T-helper 17 cell (primary cell): ENCODE measurements at places on chromosomes 7 and 10.

- H3K27me3 ChIP-seq: no peaks in the 10 kb centered on the region
- H3K4me3 ChIP-seq: no peak overlapping the region
- no peak overlapping the region for H3K27ac ChIP-seq
Measured at GRCh38 chr10:131014271-131014670, 297.2 kb downstream of the TCERG1L start.

GRCh38 chr7:115662120-115662519 lies 368.4 kb downstream of the TFEC start:
- DNase-seq: no peak
- no peaks in the 10 kb centered on the region for H3K4me1 ChIP-seq
- H3K27me3 ChIP-seq: peaks cover 5% of the 10 kb centered on the region
- no peaks in the 10 kb centered on the region for H3K36me3 ChIP-seq
- no peak overlapping the region for H3K4me3 ChIP-seq

DNA sequence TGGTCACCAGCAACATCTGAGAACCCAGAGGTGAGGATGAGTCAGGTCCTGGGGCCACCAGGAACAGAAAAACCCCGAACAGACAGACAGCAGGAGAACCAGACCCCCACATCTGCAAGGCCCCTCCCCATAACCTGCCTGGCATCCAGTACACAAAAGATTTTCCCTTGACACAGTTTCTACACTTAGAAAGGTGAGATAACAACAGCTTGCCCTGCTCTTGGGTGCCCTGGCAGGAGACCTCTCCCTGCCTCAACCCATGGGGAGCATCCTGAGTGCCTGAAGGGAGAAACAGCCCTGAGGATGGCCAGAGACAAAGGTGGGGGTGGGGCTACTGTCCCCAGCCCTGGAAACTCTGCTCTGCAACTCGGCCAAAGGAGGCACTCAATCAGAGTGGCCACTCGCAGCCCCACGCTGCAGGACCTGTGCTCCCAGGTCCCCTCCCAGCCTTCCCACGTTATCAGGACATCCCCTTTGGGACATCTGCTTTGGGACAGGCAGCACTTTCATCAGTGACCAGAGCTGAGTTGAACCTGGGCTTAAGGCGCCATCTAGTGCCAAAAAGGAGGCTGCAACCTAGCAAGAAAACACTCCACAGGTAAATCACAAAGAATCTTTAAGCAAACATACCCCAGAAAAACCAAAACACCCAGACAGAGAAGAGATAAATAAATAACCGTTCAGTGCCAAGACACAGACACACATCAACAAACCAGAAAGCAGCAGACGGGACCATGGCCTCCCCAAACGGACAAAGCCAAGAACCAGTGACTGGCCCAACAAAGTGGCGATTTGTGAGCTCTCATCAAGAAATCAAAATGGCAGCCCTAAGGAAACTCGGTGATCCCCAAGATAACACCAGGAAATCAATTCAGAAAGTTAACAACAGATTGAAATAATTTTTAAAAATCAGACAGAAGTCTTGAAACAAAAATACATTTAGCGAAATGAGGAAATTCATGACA lies 233.7 kb downstream of the PTPRN2 start:
- H3K36me3 ChIP-seq: peaks cover 5% of the 10 kb centered on the region
- no peak overlapping the region for H3K4me3 ChIP-seq
- H3K4me1 ChIP-seq: no peaks in the 10 kb centered on the region

DNA sequence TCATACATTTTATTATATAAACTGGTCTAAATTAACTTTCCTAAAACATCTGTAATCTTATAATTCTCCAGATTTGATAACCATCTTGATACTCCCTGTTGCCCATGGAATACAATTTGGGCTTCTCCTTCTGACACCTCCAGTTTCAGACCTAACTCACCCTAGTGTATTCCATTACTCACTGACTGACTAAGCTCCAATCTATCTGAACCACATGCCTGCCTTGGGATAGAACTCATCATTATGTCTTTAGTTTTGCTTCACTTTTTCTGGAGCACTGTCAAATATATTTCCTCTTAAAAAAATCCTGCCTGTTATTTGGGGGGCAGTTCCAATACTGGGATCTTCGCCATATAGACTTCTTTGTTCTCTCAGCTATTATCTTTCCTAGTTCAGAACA lies 4.9 kb upstream of the FOXP2 start:
- no peak for DNase-seq
- no peaks in the 10 kb centered on the region for H3K36me3 ChIP-seq
- no peak overlapping the region for H3K4me3 ChIP-seq

DNA sequence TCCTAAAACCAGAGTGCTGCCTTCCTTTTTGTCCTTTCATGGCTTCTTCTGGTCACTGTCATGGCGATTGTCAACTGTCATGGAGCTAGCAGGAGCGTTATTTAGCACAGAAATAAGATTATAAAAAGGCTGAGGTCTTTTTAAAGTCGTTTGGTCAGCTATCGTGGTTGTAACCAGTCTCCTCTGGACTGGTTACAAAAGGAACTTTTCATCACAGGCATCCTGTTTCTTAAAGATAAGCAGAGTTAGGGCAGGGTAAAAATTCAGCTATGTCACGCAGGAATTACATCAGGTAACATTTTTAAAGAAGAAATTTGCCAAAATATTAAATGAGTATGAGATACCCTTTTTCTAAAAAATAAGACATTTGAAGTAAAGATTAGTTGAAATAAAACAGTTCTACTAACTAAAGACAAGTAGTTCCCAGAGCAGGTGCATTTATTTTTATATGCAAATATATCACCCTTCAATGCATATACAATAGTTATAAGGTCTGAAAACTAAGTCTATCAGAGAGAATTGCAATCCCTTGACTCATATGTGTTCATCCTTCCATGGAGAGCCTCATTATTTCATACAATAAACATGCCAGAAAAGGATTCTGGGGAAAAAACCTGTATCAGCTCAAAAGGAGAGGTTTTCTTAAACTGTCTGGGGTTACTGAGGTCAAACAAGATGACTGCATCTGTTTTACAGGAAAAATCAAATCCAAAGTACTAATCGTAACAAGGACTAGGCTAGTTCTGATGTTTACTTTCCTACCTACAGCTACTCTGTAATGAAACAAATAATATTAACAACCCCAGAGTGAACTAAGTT lies 20.9 kb downstream of the FAM24A start:
- no peaks in the 10 kb centered on the region for H3K27me3 ChIP-seq
- H3K4me3 ChIP-seq: no peak overlapping the region
- no peaks in the 10 kb centered on the region for H3K36me3 ChIP-seq
- no peak overlapping the region for H3K27ac ChIP-seq
- no peaks in the 10 kb centered on the region for H3K4me1 ChIP-seq

DNA sequence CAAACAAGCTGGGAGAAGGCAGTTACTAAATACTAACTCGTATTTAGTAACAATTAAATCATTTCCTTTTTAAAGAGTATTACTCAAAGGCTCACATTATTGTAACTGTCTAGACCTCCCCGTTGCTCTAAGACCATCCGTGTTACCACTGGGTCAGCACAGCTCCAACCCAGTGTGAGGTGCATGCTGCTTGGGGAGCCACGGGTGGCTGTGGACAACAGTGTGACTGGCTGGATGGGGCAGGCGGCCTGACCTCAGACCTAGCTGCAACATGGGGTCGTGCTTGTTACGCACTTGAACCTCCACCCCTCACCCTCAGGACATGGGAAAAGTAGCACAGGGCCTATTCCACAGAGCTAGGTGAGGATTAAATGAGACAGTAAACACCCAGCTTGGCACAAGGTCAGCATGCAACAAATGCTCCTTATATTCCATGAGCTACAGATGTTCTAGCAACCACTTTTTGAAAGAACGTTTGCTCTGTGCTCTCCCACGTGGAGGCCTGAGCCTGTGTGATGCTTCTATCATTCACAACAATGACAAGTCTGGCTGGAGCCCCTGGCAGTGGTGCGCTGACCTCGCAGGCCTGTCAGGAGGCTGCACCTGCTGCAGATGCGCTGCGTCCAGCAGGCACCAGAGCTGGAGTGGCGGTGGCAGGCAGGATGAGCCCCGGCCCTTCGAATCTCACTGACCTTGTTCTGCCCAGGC lies 135.7 kb downstream of the PKD1L1 start:
- DNase-seq: no peak
- H3K27ac ChIP-seq: no peak overlapping the region
- H3K36me3 ChIP-seq: peaks cover 3% of the 10 kb centered on the region
- H3K4me3 ChIP-seq: no peak overlapping the region
- H3K27me3 ChIP-seq: peaks cover 5% of the 10 kb centered on the region

DNA sequence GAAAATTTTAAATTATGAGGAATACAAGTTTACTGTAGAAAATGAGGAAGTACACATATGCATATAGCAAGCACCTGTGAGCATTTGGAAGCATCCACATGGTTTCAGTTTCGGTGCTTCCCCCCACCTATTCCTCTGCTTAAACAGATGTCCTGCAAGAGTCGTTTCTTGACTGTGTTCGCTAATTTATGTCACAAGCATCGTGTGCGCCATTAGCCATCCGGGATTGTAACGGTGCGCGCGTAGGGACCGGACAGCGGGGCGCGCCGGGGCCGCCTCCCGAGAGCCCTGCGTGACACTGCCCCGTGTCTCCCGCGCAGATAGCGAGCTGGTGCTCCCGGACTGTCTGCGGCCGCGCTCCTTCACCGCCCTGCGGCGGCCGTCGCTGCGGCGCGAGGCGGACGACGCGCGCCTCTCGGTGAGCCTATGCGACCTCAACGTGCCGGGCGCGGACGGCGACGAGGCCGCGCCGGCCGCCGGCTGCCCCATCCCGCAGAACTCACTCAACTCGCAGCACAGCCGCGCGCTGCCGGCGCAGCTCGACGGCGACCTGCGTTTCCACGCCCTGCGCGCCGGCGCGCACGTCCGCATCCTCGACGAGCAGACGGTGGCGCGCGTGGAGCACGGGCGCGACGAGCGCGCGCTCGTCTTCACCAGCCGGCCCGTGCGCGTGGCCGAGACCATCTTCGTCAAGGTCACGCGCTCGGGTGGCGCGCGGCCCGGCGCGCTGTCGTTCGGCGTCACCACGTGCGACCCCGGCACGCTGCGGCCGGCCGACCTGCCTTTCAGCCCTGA lies 90.9 kb downstream of the NEURL1 start:
- H3K36me3 ChIP-seq: peaks cover 3% of the 10 kb centered on the region
- DNase-seq: peak; percentile 65
- no peaks in the 10 kb centered on the region for H3K27me3 ChIP-seq
- peak overlapping the region; percentile 88 for H3K4me3 ChIP-seq
- peaks cover 14% of the 10 kb centered on the region for H3K4me1 ChIP-seq
- H3K27ac ChIP-seq: peak overlapping the region; percentile 93

DNA sequence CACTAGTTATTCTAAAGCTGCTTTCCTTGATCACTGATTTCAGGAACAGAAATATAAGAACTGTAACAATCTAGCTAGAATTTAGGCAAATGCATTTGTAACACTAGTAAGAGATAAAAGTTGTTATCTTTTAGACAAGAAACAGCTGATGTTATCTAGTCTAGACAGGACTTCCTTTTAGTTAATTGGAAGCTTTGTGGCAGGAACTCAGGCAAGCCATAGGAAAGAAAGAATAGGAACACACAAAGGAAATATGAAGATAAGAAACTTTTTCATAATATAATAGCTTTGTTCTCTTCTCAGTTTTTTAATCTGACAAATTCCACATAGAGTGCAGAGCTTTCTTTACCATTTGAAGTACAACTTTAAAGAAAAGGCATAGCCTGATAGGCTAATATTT lies 59.0 kb upstream of the AGR3 start:
- H3K4me1 ChIP-seq: peaks cover 12% of the 10 kb centered on the region
- no peak for DNase-seq
- H3K4me3 ChIP-seq: no peak overlapping the region
- no peaks in the 10 kb centered on the region for H3K36me3 ChIP-seq
- no peaks in the 10 kb centered on the region for H3K27me3 ChIP-seq
- H3K27ac ChIP-seq: no peak overlapping the region

DNA sequence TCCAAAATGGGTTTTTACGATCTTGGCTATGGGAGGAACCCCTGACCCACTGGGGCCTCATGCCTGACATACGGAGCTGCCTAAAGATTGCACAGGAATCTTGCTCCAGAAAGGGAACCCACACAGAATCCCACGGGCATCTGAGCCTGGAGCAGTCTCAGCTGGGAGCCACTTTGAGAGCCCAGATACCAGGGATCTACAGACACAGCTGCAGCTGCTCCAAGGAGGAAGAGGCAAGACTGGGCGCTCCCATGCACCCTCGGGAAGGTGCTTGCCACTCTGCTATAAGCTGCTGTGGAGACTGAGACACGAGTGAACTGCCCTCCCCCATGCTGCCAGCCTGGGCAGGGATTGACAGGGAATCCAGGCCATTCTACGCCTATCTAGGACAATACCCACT lies 202.5 kb downstream of the REEP3 start:
- H3K27ac ChIP-seq: no peak overlapping the region
- DNase-seq: no peak
- H3K27me3 ChIP-seq: peaks cover 61% of the 10 kb centered on the region
- H3K4me3 ChIP-seq: no peak overlapping the region
- peaks cover 2% of the 10 kb centered on the region for H3K36me3 ChIP-seq
